ENCODE measurements at places on chromosomes 4 and X. TPM values are rescaled to one million over a fixed set of nuclear protein-coding genes. Genes with fewer than 3 reads are reported as not detected.

The PPEF2 gene
- polyA plus RNA-seq = 0.32 TPM

DNA sequence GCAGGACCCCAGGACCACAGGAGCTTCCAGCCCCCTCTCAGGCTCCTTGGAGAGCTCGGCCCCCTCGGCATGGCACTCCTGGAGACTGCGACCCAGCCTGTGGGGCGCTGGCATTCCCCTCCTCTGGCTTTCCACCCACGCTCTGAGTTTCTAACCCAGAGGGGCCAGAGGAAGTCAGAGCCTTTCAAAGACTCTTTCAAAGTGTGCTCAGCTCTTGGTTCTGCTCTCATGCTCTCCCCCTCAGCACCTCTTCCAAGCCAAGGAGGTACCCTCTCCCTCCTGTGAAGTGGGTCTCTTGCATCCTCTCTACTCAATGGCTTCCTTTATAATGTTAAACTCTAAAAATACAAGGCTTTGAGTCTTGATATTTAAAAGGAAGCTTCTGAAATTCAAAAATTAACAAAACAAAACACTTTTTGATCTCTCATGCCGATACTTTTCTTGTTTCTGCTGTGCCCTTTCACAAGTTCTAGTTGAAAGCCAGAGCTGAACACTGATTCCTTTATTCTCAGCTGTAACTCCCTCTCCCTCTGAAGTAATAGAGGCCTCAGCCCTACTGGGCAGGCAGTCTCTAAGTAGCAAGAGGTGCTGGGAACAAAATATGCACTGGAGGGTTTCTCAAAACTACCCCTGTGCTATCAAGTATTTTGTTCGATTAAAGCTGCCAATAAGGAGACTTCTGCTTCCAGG is 82.8 kb downstream of the NAT8L start:
- H3K27ac ChIP-seq = no peak overlapping the region
- no peaks in the 10 kb centered on the region for H3K36me3 ChIP-seq
- no peaks in the 10 kb centered on the region for H3K27me3 ChIP-seq
- no peaks in the 10 kb centered on the region for H3K4me1 ChIP-seq
- H3K4me3 ChIP-seq = no peak overlapping the region
- DNase-seq = no peak

The TMEM33 gene
- polyA plus RNA-seq = 10.5 TPM

The RAB39B gene
- 2.0 TPM for polyA plus RNA-seq

DNA sequence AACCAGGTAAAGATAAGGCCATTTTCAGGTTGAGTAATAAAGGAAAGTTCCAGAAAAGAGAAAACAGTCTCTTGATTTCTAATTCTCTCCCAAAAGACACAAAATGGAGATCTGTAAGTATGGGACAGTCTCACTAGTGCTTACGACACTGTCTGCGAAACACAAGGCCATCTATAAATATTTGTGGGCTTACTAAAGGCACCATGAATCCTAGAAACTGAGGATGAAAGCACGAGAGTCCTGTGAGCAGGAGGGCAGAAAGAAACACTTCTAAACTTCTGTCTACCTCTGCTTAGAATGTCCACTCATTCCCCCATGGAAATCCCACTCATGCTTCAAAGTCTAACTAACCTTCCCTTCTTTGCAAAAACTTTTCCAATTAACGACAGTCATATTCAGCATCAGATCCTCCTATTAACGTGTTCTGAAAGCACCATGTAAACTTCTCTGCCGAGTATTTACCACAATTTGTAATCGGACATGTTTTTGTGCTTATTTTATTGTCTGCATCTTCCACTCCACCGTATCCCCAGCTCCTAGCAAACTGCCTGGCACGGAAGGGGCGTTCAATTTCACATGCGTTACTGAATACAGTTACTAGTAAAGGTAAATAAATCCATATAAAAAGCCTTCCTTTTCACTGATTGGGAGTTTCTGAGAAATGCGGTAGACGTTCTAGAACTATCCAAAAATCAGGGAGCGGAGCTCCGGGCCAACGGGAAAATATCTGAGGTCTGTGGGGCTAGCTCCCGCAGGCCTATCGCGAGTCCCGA is 665 bp downstream of the PSMD10 start:
- H3K27me3 ChIP-seq = no peaks in the 10 kb centered on the region
- H3K36me3 ChIP-seq = no peaks in the 10 kb centered on the region
- peaks cover 8% of the 10 kb centered on the region for H3K4me1 ChIP-seq
- peak overlapping the region; percentile 77 for H3K4me3 ChIP-seq

The RASSF6 gene
- polyA plus RNA-seq = 0.95 TPM

DNA sequence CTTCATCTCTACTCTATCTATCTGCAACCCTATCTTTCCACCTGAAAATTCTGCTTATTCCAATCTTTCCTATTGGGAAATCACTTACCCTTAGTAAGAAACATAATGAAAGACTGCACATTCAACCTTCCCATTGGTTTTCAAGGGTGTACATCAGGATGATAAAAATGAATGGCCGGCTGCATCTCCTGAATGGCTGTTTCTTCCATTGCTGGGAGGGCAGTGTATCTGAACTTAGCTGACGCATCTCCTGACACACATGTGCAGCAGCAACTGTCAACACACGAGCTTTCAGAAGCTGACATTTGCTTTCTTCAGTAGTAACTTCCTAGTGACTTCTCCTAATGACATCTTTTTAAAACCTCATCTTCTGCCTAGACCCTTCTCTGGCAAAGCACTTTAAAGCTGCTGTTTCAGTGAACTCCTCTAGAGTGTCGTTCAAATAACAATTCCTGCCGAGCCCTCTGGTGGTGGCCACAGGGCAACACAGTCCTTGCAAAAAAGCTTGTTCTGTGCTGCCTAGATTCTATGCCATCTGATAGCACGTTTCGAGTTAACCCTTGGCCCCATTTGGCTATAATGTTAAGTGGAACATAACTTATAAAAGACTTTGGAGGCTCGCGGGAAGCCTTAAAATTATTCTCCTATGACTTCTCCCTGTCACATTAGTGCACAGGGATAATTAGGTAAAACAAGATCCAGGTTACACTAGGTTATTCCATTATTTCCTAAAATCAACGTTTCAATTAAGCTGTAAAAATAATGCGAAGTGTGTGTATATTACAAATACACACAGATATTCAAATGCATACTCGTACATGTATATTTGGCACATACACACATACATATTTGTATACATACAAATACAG is 2340.7 kb downstream of the PCDH7 start:
- H3K27me3 ChIP-seq = no peaks in the 10 kb centered on the region
- no peaks in the 10 kb centered on the region for H3K36me3 ChIP-seq
- DNase-seq = no peak
- no peak overlapping the region for H3K27ac ChIP-seq
- no peaks in the 10 kb centered on the region for H3K4me1 ChIP-seq
- H3K4me3 ChIP-seq = no peak overlapping the region

GRCh38 chrX:71056867-71057266 is 11.3 kb downstream of the SNX12 start:
- H3K4me1 ChIP-seq = peaks cover 3% of the 10 kb centered on the region
- peaks cover 19% of the 10 kb centered on the region for H3K36me3 ChIP-seq
- H3K4me3 ChIP-seq = no peak overlapping the region
- peak overlapping the region; percentile 4 for H3K27ac ChIP-seq

- H3K36me3 ChIP-seq = no peaks in the 10 kb centered on the region
- H3K27me3 ChIP-seq = no peaks in the 10 kb centered on the region
- H3K27ac ChIP-seq = no peak overlapping the region
- H3K4me1 ChIP-seq = no peaks in the 10 kb centered on the region
- DNase-seq = no peak
Observed at GRCh38 chr4:119526786-119527550, 101.6 kb downstream of the PDE5A start.
